ENCODE measurements at places on chromosomes 6 and 20. TPM values are rescaled to one million over a fixed set of nuclear protein-coding genes. Genes with fewer than 3 reads are reported as not detected.

CCN5 gene
- polyA plus RNA-seq = 183 TPM

IRF4 gene
- 0.12 TPM for polyA plus RNA-seq

AK9 gene
- 6.4 TPM for polyA plus RNA-seq

MDC1 gene
- polyA plus RNA-seq = 20.1 TPM

KIZ gene
- polyA plus RNA-seq = 35.3 TPM

HSD17B8 gene
- 9.4 TPM for polyA plus RNA-seq

RAB44 gene
- 0.12 TPM for polyA plus RNA-seq

ULBP3 gene
- 1.0 TPM for polyA plus RNA-seq

GRCh38 chr6:125357515-125358256, 55.9 kb upstream of the HDDC2 start:
- no peaks in the 10 kb centered on the region for H3K27me3 ChIP-seq
- no peaks in the 10 kb centered on the region for H3K36me3 ChIP-seq
- no peak overlapping the region for H3K4me3 ChIP-seq
- no peaks in the 10 kb centered on the region for H3K4me1 ChIP-seq

- no peaks in the 10 kb centered on the region for H3K27me3 ChIP-seq
- H3K4me1 ChIP-seq = no peaks in the 10 kb centered on the region
- H3K27ac ChIP-seq = no peak overlapping the region
Measured at GRCh38 chr6:78101387-78101786, 448.5 kb downstream of the MEI4 start.

DNA sequence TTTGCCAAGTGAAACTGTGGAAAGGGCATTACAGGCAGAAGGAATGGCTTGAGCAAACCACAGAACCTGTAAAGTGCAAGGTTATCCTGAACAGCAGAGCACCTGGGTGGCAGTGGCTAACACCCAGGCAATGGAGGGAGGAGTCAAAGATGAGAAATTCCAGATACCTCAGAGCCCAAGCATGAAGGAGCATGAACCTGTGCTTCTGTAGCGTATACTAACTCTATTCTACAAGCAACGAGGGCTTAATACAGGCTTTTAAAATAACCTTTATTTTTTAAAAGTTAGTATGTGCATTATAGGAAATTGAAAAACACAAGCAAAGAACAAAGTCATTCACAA, 77.0 kb downstream of the CNBD2 start:
- H3K27ac ChIP-seq = no peak overlapping the region
- H3K36me3 ChIP-seq = no peaks in the 10 kb centered on the region
- H3K4me3 ChIP-seq = no peak overlapping the region
- no peak for DNase-seq

GRCh38 chr6:169407325-169407724, 153.7 kb upstream of the THBS2 start:
- no peak overlapping the region for H3K27ac ChIP-seq
- H3K27me3 ChIP-seq = no peaks in the 10 kb centered on the region
- H3K4me1 ChIP-seq = peaks cover 3% of the 10 kb centered on the region

DNA sequence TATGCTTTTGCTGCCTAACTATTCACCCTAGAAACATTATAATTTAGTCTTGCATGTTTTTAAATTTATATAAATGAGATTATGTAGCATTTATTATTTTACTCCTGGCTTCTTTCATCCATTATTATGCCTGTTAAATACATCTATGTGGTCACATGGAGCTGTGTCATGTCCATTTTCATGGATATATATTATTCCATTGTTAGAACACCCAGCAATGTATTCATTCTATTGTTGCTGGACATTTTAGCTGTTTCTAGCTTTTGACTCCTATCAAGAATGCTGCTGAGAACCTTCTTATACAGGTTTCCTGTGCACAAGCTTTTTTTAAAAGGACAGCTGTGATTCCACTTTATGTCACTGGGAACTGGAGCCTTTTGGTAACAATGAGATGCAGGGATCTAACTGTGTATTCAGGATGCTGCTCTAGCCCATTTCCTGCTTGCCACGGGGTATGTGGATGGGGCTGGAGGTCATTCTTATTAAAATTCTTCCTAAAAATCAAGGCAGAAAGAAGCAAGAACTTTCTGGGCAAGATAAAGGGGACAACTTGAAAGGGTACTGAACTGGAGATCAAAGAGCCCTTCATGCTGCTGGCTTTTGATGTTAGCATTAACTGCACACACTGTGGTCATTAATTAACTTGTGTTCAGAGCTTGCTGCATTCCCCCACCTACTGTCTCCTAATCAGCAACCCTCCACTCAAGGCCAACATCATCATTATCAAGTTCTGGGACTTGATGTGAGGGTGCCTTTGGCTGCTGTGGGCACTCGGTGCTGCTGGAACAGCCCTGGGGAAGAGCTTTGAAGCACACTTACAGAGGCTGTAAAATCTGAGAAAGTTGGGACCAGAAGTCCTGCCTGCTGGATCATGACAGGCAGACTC, 96.6 kb upstream of the AKIRIN2 start:
- no peak overlapping the region for H3K27ac ChIP-seq
- no peaks in the 10 kb centered on the region for H3K36me3 ChIP-seq
- H3K4me1 ChIP-seq = no peaks in the 10 kb centered on the region
- no peak for DNase-seq
- H3K27me3 ChIP-seq = no peaks in the 10 kb centered on the region
- H3K4me3 ChIP-seq = no peak overlapping the region
